ENCODE measurements at places on chromosomes 12 and 14. TPM values are rescaled to one million over a fixed set of nuclear protein-coding genes. Genes with fewer than 3 reads are reported as not detected.
A peak's percentile ranks its signal among the peaks of the same experiment; 100 is the strongest.

DNA sequence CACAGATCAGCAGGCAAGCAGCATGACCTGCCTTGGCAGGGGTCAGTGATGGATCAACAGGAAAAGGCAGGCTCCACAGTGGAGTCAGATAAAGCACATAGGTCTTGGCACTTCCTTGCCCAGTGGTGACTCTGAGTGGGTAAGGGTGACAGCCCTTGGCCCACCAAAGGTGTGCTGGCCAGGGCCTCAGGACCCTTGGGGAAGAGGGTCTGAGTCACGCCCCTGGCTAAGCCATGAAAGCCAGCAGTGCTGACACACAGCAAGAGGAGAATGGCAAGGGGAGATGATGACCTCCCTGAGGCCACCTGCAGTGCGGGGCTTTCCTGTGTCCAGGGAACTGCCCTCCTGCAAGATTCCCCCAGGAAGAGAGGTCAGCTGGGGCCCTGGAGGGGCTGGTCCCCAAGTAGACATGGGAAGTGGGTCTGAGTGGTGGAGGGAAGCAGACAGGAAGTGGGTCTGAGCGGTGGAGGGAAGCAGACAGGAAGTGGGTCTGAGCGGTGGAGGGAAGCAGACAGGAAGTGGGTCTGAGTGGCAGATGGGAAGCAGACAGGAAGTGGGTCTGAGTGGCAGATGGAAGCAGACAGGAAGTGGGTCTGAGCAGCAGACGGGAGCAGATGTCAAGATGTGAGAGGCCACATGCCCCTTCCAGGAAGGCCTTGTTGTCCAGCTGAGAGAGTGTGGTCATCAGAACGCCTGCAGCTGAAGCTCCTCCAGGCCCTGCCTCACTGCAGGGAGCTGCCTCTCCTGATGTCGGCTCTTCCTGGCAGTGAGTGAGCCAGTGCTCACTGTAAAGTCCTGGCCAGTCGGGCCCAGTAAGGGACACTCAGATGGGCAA is 34.8 kb downstream of the DIO3 start:
- H3K4me1 ChIP-seq = peaks cover 28% of the 10 kb centered on the region
- H3K36me3 ChIP-seq = no peaks in the 10 kb centered on the region
- no peak overlapping the region for H3K4me3 ChIP-seq
- no peak for DNase-seq

Gene PROX2
- 5.1 TPM for total RNA-seq

- no peak for DNase-seq
- no peaks in the 10 kb centered on the region for H3K27me3 ChIP-seq
- no peak overlapping the region for H3K4me3 ChIP-seq
- H3K4me1 ChIP-seq = peaks cover 15% of the 10 kb centered on the region
- H3K36me3 ChIP-seq = no peaks in the 10 kb centered on the region
Observed at GRCh38 chr12:131613186-131613585, 97.7 kb upstream of the SFSWAP start.

DNA sequence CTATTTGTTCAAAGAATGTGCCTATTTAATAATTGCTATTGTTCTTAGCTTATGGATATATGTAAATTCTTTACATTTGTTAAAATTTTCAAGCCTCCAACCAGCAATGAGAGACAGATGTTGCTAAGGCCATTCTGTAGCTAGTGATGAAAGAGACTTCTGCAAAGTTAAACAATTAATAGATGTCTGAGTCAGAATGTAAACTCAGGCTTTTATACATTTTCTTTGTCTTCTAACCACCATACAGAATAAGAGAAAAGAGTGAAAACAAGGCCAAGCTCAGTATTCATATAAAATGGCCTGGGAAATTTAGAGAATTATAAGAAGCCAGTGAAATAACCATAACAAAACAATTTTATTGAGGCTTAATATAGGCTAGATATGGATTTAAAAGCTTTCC is 1102.3 kb upstream of the SEL1L start:
- no peak overlapping the region for H3K4me3 ChIP-seq
- H3K27ac ChIP-seq = no peak overlapping the region
- no peaks in the 10 kb centered on the region for H3K36me3 ChIP-seq
- no peaks in the 10 kb centered on the region for H3K27me3 ChIP-seq
- H3K4me1 ChIP-seq = no peaks in the 10 kb centered on the region

DNA sequence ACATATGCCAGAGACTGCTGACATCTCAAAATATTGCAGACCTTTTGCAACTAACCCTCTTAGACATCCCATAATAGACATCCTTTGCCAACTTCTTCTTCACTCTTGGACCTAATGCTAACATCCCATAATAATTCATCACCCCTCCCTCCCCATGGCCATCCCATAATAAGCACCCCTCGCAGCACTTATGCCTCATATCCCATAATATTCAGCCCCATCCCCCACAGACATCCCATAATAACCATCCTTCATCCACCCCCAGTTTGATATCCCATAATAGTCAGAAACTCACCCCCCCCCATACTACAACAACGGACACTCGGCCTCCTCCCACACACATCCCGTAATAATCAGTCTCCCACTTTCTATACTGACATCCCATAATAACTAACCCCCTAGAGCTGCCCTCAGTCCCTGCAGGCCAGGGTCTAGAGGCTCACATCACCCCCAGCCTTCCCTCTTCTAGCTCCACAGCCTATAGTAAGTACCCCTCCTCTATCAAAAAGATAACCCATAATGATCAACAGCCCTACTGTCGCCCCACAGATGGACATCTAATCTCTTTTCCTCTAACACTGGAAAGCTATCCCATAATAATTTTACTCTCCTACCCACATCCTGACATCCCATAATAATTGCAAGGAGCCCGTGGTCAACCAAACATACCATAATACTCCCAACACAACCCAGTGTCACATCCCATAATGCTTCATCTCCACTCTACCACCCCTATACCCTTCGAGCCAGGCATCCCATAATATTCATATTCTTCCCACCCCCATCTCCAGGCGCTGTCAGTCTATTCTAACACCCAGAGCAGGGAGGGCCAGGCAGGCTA is 792 bp upstream of the CHD4 start:
- peaks cover 59% of the 10 kb centered on the region for H3K4me1 ChIP-seq
- no peaks in the 10 kb centered on the region for H3K27me3 ChIP-seq
- H3K4me3 ChIP-seq = no peak overlapping the region
- no peaks in the 10 kb centered on the region for H3K36me3 ChIP-seq
- peak overlapping the region; percentile 97 for H3K27ac ChIP-seq

Gene SEL1L
- total RNA-seq = 55.0 TPM

DNA sequence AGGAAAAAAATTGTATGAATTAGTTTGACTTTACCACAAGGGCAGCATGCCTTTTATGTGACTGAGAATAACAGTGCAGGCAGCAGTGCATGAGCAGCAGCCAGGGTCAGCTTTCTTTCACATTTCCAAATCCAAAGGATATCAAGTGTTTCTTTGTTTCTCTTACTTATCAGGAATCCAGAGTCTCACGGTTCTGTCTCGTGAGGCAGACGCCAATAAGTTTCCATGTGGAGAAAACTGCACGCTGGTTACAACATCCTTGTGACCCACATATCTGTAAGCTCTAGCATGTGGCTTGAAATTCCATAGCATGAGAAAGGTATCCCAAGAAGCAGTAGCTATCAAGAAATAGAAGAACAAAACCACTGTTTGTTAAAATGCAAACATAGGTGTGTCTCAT is 27.6 kb downstream of the GALNT4 start:
- H3K4me3 ChIP-seq = no peak overlapping the region
- peaks cover 10% of the 10 kb centered on the region for H3K36me3 ChIP-seq
- DNase-seq = no peak
- peaks cover 5% of the 10 kb centered on the region for H3K4me1 ChIP-seq
- H3K27ac ChIP-seq = no peak overlapping the region
- H3K27me3 ChIP-seq = no peaks in the 10 kb centered on the region

DNA sequence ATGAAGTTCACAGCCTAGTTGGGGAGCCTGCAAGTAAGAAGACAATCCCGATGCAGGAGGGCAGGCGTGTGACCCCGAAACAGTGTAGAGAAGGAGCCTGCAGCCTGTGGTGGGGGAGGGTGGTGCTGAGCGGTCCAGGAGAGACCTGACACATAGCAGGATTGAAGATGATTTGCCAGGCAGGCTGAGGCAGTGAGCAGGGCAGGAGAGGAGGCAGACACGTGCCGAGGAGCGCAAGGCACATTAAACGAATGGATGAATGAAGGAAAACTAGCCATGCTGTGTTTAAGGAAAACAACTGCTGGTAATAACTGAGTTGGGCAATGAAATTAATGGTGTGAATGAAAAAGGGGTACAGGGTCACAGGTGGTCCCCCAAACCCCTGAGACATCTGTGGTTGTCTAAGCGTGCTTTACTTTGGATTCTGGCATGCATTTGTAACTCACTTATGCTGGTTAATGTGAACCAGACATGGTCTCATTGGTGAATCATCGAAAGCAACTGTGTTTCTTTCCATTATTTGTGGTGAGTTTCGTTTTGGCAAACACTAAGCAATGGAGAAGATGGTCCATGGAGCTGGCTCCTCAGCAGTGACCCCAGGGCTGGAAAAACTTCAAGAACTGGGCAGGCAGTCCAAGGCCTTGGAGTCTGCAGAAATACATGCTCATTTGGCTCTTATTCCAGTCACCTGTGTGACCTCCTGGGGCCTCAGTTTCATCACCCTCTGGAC is 96.9 kb upstream of the EVL start:
- DNase-seq = no peak
- no peak overlapping the region for H3K4me3 ChIP-seq
- no peaks in the 10 kb centered on the region for H3K27me3 ChIP-seq
- H3K27ac ChIP-seq = no peak overlapping the region
- no peaks in the 10 kb centered on the region for H3K36me3 ChIP-seq

Gene IKBIP
- 6.3 TPM for total RNA-seq

- peaks cover 2% of the 10 kb centered on the region for H3K27me3 ChIP-seq
- H3K36me3 ChIP-seq = peaks cover 2% of the 10 kb centered on the region
- peak overlapping the region; percentile 51 for H3K4me3 ChIP-seq
- H3K27ac ChIP-seq = no peak overlapping the region
- H3K4me1 ChIP-seq = peaks cover 27% of the 10 kb centered on the region
Observed at GRCh38 chr14:105864651-105865265, 338.4 kb downstream of the TMEM121 start.

DNA sequence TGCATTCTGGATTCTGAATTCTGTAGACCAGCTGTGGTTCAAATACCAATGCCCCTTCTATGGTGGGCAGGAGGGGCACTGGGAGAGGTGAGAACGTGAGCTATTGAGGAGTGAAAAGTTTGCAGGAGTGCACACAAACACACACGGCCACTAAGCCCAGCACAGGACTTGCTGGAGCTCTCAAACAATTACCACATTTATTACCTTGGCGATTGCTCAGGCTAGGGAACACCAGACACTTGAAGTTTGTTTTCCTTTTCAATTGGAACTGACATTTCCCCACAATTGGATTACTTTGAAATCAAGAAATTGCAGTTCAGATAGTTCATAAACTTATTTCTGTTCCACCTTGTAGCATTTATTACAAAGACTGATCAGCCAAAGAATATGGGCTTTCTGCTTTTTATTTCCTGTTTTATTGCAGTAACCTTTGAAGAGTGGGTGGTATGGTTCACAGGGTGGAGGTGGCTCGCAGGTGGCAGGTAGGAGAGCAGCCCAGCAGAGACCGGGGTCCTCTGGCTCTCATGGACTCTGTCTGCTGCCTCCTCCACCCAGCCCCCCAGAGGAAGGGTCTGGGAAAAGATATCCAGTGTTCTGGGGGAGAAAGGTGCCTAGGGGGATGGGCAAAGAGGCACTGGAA is 429.8 kb upstream of the CCDC196 start:
- no peaks in the 10 kb centered on the region for H3K36me3 ChIP-seq
- DNase-seq = no peak
- no peak overlapping the region for H3K27ac ChIP-seq

Gene PLA2G1B
- not detected for total RNA-seq

Gene IAPP
- not detected for total RNA-seq

DNA sequence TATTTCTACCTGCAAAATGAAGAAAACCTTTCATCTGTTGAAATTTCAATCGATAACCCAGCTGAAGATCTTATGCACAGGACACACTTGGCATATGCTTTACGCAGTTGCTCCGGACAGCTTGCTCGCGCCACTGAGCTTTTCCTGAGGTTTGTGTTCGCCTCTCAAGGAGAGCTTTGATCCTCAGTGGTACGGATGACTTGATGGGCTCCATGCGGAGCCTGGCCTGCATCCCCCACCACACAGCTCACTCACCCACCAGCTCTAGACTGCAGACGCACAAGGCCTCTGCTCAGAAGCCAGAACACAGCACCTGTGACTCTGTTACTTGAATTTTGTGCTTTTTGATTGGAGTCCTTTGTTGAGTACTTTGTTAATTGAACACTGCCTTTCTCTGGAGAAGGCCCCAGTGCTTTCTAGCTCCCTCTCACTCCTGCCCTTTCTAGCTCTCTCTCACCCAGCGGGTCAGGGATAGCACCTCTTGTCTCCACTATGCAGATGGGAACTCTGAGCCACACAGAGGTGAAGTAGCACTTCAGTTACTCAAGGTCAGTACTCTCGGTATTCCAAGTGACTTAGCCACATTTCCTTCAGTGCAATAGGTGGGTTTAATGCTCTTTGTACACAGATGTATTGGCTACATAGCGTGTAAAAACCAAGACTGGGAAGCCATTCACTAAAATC is 52.1 kb downstream of the TBC1D30 start:
- no peaks in the 10 kb centered on the region for H3K4me1 ChIP-seq
- no peaks in the 10 kb centered on the region for H3K36me3 ChIP-seq
- H3K27me3 ChIP-seq = no peaks in the 10 kb centered on the region

Gene KSR2
- not detected for total RNA-seq

- no peaks in the 10 kb centered on the region for H3K36me3 ChIP-seq
- no peak overlapping the region for H3K27ac ChIP-seq
- no peak overlapping the region for H3K4me3 ChIP-seq
- no peaks in the 10 kb centered on the region for H3K27me3 ChIP-seq
- H3K4me1 ChIP-seq = no peaks in the 10 kb centered on the region
Observed at GRCh38 chr12:123050331-123050831, 69.9 kb downstream of the ARL6IP4 start.

Gene KRT74
- 1.2 TPM for total RNA-seq

Gene EFS
- total RNA-seq = not detected

Gene LTBP2
- 2.1 TPM for total RNA-seq

Gene CCDC197
- not detected for total RNA-seq

DNA sequence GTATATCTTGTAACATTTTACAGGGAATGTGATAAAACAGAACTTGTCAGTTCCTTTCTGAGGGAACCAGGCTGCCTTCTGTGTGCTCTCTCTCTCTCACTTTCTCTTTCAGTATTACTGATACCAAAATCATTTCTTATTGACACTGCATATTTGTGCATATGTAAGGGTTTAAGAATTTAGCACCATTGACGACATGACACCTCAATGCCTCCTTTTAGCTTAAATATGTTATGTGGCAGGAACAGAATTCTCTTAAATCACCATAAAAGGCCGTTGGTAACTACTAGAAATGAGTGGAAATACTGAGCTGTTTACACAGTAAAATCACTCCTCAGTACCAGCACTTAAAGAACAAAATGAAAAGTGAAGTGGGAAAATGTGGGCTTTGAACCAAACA is 457.7 kb upstream of the SYT1 start:
- no peak overlapping the region for H3K27ac ChIP-seq
- no peaks in the 10 kb centered on the region for H3K27me3 ChIP-seq
- H3K4me1 ChIP-seq = no peaks in the 10 kb centered on the region
- DNase-seq = no peak
- H3K36me3 ChIP-seq = no peaks in the 10 kb centered on the region
